ENCODE measurements at places on chromosomes 12 and 14.

GRCh38 chr14:54127526-54127925 lies 170.9 kb upstream of the BMP4 start:
- no peak for DNase-seq

DNA sequence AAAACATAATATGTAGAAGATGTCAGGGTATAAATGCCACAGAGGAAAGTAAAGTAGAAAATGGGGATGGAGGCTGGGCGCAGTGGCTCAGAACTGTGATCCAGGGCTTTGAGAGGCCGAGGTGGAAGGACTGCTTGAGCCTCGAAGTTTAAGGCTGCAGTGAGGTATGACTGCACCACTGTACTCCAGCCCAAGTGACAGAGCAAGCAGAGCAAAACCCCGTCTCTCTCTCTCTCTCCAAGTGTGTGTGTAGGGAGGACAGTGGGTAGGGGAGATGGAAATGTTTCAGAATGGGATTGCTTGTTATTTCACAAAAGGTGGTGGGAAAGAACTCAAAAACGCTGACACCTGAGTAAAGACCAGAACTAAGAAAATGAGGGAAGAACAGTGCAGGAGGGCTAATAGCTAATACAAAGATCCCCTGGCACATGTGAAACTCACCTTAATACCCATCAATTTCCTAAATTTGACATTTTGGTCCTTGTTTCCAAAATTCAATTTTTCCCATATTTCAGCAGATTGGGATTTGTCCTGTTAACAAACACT lies 5.7 kb upstream of the ZCCHC8 start:
- no peak for DNase-seq

DNA sequence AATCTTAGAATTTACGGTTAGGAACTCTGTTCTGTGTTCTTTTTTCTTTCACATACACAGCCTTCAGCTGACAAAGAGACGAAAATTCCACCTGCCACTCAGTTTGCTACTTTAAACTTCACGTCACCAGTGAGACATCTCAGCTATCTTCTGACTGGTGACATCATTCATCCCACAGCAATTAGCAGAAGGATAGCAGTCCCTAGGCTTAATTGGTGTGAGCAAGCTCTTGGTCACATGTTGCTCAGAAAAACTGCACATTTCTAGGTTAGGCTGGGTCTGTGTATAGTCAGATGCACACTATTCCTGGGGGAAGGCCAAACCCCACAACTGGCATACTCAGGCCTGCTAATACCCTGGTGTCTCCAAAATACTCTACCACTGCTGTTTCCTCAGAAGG lies 23.9 kb downstream of the SLC7A7 start:
- no peak for DNase-seq

- no peak for DNase-seq
These were observed 155.2 kb upstream of the AVPR1A start for GRCh38 chr12:63305901-63306875.

- DNase-seq: peak; percentile 71
These were observed 2.2 kb downstream of the DACT1 start for GRCh38 chr14:58639842-58640484.

DNA sequence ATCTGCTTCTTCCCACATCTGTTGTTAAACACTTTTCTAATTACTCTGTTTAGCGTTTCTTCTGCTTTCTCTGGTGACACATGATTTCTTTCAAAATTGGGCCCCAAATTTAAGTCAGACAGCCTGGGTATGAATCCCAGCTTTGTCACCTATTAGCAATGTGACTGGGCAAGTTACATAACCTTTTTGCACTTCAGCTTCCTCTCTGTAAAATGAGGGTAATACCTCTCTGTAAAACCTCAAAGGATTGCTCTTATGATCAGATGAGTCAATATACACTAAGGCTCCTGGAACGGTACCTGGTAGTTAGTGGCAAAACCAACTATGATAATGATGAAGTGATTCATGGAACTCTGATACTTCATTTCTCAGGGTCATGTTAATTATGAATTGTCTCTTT lies 33.0 kb downstream of the E2F7 start:
- no peak for DNase-seq

DNA sequence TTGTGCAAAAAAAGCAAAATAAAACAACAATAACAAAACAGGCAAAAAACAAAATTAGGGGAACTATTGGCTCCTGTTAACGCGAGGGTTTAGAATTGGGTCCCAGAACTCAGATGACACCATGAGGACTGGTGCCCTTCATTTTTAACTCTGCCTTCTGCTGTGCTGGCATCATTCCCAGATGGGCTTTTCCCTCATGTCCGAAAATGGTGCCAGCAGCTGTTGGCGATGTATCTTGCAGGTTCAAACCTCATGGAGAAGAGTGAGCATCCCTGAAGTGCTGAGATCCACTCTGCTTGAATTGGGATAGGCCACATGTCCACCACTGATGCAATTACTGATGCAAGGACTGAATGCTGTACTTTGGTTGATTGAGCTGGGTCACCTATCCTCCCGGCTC lies 61.1 kb downstream of the MYRFL start:
- DNase-seq: no peak

DNA sequence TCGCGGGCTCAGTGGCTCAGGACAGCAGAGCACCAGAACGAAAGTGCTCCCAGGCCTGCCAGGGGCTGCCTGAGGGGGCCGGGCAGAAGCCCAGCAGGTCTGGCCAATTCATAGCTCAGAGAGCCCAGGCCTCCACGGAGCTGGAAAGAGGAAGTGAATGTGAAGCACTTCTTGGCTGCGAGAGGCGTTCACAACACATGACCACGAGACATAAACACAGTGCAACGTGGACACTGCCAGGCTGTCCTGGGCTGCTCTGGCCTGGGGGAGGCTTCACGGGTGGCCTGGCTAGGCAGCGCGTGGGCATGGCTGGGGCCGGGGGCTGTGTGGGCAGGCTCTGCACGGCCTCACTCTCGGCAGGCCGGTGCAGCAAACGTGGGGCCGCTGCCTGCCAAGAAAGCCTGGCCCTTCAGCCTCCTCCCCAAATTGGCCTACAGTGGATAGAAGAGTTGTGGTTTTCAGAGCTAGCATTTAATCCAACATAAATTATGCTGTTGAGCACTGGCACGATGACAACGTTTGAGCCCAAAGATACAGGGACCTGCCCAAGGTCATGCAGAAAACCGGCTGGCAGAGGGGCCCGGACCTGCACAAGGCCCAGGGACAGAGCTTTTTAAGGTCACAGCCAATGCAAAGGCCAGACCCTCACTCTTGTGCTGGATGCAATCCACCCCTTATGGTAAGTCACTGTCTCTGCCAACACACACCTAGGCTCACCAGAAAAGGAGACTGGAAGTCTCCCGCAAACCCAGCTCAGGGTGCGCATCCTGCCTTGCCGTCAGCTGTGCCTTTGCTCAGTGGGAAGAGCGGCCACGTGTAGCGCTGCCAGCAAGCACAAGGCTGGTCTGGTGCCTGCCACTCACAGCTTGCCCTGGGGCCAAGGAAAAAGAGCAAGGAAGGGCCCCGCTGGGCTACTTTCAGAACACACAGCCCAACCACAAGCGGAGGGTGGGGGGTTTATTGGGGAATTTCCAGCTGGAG lies 8.6 kb downstream of the SLC25A29 start:
- no peak for DNase-seq

DNA sequence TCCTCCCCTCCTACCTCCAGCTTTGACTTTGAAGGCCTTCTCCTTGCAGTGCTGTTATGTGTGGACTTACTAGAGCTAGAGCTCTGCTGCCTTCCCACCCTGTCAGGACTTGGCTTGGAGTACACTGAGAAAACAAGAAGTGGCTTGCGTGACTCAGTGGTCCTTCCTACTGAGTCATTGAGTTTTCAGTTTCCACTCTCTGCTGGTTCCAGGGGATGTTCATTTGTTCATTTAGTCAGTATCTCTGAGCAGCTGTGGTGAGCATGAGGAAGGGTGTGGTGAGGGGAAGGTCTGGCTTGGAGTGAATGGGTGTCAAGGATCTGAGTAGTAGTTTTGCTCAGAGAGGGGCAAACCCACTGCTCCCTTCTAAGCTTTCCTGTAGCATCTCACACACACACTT lies 17.2 kb upstream of the ELK3 start:
- DNase-seq: peak; percentile 84

GRCh38 chr12:69359531-69360347 lies at the start of gene YEATS4:
TSS of gene YEATS4 (plus strand) at chr12:69359743. CDS start at chr12:69359973, 230 bp downstream.
- peak; percentile 76 for DNase-seq

GRCh38 chr14:63710497-63710896 lies 17.4 kb downstream of the SGPP1 start:
- DNase-seq: no peak

GRCh38 chr12:123485756-123486155 lies 27.8 kb downstream of the SNRNP35 start:
- DNase-seq: no peak

DNA sequence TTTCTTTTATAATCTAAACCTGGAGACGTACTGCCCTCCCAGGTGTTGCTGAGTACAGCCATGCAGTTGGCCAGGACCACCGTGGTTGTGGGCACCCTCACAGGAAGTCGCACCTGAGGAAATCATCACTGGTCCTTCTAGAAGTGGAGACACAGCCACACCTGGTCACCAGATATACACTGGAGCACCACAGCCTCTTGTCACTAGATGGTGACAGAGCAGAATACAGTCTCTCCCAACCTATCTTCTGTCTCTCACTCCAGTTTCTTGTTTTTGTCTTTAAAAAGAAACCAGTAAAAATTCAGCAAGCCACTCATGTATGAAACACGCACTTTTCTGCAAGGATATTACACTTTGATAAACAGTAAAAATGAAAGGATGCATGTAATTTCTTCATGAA lies 43.1 kb upstream of the GPHB5 start:
- DNase-seq: no peak

- no peak for DNase-seq
These were observed 435.0 kb downstream of the NELL2 start for GRCh38 chr12:44441155-44441554.

GRCh38 chr12:75208856-75209811 lies 505 bp downstream of the KCNC2 start:
- no peak for DNase-seq

DNA sequence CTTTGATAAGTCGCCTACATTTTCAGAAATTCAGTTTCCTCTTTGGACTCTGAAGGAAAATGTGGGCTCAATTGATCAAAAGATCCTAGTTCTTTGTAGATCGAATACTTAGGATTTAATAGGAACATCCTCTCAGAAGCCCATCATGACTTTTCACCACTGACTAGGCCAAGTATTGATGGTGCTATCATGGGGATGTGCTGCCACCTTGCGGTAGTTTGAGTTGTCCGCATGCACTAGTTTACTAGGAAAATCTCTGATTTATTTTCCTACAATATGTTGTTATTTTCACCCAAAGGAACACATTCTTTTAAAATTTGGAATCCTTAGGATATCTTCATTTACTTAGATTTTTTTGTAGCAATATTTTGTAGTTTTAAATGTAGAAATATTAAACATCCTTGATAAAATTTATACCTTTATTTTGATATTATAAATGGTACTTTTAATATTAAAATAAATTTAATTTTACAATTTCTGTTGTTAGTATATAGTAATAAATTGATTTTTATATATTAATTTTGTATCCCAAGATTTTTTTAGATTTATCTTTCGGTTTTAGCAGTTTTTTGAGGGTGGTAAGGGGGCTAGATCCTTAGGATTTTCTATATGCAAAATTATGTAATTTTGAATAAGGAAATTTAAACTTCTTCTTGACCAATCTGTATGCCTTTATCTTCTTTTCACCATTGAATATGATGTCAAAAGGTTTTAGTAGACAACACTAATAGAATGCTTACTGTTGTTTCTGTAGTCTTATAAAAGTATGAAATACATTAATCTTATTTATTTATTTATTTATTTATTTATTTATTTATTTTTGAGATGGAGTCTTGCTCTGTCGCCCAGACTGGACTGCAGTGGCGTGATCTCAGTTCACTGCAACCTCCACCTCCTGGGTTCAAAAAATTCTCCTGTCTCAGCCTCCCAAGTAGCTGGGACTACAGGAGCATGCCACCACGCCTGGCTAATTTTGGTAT lies 52.9 kb upstream of the OR9K2 start:
- DNase-seq: peak; percentile 75

GRCh38 chr14:60245380-60246177 lies 3.4 kb upstream of the PPM1A start:
- no peak for DNase-seq

DNA sequence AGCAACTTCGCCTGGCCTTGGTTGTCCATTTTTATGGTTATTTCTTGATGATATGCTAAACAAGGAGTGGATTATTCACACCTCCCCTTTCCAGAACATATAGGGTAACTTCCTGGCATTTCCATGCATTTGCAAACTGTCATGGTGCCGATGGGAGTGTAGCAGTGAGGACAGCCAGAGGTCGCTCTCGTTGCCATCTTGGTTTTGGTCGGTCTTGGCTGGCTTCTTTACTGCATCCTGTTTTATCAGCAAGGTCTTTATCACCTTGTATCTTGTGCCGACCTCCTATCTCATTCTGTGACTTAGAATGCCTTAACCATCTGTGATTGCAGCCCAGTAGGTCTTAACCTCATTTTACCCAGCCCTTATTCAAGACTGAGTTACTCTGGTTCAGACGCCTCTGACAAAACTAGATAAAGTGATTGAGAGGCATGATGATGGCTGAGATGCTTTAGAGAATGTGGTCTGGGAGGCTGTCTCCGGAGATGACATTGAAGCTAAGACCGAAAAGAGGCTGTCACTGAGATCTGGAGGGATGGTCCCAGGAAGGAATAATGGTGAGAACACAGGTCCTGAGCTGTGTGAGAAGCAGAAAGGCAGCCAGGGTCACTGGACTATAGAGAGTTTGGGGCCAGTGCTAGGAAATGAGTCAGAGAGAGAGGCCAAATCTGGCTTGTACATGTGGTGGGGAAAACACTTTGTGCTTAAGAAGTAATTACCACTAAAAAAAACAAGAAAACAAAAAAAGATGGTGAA lies 2.9 kb downstream of the GLT1D1 start:
- DNase-seq: no peak

- no peak for DNase-seq
These were observed 30.9 kb upstream of the TDRD9 start for GRCh38 chr14:103897075-103897947.

DNA sequence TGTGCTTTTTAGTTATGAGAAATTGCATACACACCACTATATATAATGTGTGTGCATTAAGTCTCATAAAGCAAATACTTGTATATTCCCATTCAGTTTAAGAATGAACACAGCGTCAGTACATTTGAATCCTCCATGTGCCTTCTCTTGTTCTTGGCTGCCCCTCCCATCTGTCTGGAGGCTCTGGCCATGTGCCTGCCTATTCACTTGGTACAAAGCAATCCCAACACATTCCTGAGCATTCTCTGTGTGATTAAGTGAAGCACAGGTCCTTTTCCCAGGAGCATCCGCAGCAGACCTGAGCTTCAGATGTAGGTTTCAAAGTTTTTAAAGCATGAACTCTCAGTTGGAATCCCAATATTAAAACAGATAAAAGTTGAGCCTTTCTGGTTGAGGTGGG lies 58.7 kb downstream of the POLR3B start:
- no peak for DNase-seq
